DMS79 treated with DMSO at 0.1 percent for 48 hours (cell line): ENCODE measurements at places on chromosomes 1 and 21.
A peak's percentile ranks its signal among the peaks of the same experiment; 100 is the strongest.

DNA sequence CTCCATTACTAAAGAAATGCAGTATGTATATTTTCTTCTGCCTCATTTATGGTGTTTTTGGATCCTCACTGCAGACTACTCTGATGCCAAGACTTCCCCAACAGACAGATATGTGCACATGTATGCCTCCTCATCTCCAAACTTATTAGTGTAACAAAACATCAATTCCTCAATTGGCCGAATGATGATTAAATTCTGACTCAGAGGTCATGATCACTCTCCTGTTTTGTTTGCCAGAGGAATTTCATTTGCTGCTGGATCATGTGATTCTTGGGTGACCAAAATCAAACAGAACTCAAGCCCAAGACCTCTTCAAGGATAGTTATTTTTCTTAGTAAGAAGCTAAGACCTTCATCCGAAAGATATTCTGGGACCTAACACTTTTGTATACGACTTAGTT, 227.6 kb downstream of the LMO4 start:
- no peak for DNase-seq

GRCh38 chr1:59046730-59047157, 250.2 kb upstream of the FGGY start:
- DNase-seq = no peak

DNA sequence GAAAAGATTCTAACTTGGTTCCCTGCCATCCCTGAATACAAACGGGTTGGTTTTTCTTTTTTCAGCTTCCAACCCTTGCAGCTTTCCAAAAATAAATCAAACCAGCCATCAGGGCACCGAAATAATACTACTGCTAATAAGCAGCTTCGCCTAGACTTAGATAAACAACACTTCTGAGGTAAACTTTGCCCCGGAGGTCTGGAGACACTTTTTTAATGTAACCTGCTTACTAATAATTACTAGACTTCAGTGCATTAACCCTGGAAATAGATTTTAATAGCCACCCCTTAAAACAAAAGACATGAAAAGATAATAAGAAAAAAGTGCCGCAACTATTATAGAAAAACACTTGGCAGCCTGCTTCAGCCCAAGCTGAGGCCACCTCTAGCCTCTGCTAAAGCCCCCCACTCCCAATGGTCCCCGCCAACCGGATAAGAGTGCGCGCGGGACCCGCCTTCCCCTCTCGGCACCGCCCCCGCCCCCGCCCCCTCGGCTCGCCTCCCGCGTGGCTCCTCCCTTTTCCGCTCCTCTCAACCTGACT, 405 bp upstream of the GADD45A start:
- peak; percentile 76 for DNase-seq

DNA sequence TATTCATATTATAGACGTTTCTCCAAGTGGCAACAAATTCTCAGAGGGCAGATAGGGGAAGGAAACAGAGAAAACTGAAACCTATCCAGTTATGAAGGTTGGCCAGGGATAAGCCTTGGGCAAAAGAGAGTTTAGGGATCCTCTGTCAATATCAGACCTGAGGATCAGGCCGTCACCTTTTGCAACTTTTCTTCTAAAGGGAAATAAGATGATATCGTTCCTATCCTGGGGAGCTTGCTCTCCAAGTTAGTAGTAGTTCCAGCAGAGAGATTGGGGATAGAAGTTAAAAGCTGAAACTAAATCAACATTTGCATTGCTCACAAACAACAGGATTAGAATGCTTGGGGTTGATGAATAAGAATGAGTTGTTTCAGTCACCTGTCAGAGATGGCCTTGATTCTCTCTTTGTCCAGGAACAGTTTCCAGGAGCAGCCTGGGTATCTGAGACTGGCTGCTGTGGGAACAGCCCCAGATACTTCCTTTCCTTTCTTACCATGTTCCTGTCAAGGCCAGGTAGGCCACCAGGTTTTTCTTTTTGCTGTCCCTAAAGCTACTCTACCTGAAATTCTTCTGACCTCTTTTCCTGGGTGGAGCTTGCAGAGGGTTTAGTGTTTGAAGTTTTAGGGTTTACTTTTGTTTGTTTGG, 2.5 kb downstream of the RIIAD1 start:
- DNase-seq = no peak

DNA sequence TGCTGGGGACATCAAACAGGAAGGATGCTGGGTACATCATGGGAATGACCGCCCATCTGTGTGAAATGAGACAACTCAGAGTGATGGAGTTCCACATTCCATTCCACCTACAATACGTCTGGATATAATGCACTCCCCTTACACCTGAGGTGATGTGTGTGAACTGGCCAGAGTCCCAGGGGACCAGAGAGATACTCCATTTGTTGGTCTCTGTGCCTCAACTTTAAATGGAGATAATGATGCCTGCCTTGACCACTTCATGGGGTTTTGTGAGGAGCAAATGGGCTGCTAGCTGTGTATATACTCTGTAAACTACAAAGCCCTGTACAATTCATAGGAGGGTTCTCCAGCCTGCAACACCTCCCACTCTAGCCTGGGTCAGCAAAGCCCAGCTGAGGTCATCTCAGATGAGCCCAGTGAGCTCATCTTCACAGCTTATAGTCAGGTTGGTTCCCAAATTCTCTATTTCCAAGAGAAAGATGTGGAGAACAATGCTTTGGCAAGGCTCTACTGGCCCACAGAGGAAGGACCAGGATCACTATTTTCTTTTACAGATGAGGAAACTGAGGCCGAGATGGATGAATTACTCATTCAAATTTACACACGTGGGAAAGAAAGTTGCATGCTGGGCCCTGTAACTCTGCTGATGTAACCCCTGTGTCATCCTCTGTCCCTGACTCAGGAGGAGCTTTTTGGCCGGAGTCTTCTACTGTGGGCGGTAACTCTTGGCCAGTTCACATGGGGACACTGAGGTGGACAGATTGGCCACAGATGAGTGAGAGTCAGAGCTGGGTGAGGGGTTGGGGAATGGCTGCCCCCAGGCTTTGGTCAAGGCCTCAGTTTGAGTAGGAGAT, 105.6 kb upstream of the GCLM start:
- no peak for DNase-seq

- no peak for DNase-seq
These were observed 26.2 kb downstream of the RSBN1 start for GRCh38 chr1:113786069-113786468.
